ENCODE measurements at places on chromosomes 3 and 15.

DNA sequence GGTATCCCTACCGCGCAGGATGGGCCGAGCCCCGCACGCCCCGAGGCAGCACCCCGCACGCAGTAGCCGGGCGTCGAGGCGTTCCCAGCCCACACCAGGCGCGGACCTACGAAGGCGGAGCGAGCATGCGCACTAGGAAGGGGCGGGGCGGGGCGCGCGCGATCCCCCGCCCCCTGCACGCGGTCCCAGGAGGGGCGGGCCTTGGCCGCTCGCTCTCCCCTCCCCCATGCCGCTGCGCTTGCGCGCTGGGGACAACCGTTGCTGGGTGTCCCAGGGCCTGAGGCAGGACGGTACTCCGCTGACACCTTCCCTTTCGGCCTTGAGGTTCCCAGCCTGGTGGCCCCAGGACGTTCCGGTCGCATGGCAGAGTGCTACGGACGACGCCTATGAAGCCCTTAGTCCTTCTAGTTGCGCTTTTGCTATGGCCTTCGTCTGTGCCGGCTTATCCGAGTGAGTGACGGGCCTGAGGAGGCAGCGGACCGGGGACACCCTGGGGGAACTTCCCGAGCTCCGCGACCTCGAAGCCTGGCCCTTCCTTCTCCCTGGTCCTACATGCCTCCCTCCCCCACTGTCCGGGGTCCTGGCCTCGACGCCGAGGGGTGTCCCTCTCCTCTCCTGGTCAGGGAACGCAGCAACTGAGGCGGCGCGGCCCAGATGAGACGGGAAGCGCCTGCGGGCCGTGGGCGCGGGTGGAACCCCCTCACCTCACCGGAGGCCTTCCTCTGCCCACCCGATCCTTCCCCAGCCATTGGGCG is at the start of gene SPESP1:
Gene SPESP1, plus strand, starts transcription at position 258 of the 755 bp plus-strand sequence. Its CDS starts 129 bp downstream, at position 387.
- DNase-seq: peak; percentile 70

- no peak for DNase-seq
These were observed 89.9 kb downstream of the IQSEC1 start for GRCh38 chr3:12983319-12983718.

- no peak for DNase-seq
These were observed 107.0 kb downstream of the EEFSEC start for GRCh38 chr3:128260275-128260674.

DNA sequence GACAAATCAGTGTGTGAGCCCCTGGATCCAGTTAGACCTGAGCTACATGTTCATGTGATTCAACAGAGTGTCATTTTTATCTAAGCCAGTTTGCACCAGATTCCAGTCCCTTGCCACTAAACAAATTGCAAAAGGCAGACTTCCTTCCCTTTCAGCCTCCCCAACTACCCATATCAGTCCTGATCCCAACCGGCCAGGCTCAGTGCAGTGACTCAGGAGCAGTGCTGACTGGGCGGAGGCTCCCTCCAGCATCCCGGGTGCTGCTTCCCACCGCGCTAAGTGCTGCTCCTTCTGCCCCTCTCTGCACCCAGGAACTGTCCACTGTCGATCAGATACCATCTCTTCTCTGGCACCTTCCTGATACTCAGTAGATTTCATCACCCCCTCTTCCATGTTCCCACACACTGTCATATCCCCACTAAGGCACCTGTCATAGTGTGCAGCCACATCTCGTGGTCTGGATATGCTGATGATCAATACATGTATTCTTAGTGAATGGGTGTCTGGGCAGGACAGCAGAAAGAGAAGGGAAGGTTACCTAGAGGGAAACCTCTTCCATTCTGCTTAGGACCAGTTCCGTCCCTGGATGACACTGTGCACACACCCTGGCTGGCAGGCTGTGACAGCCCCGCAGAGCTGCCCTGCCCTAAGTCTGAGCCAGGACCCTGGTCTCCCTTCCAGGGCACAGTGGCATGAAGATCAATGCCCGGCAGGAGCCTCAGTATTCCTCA is 108.8 kb upstream of the RAD18 start:
- no peak for DNase-seq

DNA sequence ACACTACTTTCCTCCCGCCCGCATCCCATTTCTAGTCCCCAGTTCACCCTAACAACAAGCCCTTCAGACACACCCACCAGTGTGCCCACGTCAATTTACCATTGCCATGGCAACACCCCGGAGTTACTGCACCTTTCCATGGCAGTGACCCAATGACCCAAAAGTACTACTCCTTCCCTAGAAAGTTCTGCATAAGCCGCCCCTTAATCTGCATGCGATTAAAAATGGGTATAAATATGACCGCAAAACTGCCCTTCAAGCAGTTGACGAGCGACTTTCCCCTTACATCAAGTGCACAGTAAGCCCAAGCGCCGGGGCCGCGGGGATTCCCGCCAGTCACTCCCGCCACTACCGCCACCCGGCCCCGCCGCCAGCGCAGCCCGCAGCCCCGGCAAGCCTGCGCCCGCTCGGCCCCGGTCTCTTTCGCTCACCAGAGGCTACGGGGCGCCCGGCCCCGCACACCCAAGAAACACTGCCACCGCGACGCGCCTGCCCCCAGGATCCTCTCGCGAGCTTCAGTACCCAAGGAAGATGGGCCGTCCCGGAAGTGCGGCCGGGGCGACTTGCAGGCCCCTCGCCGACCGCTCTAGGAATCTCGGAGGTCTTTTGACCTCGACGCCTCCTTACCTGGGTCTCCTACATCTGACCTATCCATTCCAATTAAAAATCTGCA is 27.2 kb upstream of the ZNF502 start:
- DNase-seq: peak; percentile 84

DNA sequence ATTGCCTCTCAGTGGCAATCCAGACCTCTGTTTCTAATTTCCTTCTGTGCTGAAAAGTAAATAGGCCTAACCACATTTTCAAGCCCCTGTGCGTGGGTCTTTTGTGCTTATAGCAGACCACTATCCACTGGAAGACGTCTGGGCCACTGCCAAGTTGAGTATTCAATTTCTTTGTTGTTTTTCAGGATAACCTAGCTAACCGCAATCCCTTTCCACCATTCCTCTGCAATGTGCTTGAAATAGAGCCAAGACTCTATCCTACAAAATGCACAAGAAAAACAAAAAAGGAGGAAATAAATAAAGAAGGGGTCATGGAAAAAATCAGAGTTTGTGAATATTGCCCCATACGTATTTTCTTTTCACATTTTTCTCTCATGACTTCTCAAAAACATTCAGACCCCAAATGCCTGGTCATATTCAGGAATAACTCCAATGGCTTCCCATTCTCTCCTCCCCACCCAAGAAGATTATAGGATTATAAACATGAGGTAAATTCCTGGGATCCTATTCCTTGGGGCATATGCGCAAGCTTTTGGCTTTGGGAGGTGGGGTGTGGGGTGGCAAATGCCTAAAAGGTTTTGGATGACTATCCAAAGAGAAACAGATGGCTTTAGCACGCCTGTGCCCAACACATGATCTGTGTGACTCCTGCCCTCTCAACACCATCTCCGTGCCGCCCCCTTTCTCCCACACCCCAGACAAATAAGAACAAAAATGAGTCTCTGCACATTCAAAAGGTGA is 217.9 kb upstream of the THBS1 start:
- no peak for DNase-seq

GRCh38 chr3:47197287-47197686 is 33.4 kb upstream of the SETD2 start:
- DNase-seq: no peak

DNA sequence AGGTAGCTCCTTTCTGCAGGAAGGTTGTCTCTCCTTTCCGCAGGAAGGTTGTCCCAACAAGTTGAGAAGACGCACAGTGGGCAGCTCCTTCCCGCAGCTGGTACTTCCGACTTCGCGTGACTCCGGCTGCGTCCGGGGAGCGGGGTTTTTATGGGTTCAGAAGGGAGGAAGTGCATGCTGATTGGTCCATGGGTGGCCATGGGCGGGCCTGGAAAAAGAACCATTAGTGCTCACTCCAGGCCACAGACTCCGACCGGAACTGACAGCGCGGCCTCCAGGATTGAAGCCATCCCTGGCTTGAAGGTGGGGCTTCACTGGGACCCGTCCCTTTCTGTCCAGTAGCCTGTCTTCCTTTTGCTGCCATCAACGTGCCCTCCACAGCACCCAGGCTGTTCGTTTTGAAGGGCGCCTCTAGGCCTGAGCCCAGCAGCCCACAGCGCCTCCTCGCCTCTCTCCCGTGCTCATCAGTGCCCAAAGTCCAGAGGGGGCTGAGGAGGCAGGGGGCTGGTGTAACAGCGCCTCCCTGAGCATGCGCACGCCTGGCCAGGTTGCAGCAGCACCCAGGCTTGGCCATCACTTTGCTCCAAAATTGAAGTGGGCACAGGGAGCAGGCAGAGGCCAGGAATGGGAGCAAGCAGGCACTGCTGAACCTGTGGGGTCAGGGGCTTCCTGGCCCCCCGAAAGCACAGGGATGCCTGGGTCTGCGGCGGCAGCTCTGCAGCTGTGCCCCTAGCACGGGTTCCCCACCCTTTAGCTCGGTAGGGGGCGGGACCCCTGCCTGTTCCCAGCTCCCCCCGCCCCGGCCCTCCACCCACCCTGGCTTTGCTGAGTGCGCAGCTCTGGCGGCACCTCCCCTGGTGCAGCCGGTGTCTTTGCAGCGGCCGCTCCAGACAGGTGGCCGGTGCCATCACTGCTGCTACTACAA is 330.6 kb upstream of the MCTP2 start:
- DNase-seq: no peak

DNA sequence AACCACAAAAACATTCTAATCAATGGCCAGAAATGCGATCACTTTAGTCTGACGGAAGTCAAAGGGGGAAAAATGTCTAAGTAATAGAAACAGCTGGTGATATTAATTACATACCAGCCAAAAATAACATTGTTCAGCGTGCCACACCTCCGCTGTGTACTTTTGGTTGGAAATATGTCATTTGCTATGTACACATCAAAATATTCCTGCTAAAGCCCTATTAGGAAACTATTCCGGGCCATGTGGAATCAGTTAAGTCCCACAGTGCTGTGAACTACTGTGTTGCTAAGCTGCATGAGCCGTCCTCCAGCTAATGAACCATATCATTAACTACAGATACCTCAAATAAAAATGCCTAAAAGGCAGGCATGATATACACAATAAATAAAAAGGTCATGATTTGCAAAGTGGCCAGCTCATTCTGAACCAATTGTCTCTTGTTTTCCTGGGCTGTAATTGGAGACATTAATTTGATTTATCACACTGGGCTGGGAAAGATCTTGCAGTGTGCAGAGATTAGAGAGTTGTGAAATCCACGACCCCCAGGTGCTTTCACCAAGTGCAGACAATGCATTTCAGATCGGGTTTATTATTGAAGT is 200.5 kb upstream of the LRTM1 start:
- DNase-seq: no peak

- no peak for DNase-seq
These were observed 244.2 kb upstream of the SATB1 start for GRCh38 chr3:18669374-18669773.

DNA sequence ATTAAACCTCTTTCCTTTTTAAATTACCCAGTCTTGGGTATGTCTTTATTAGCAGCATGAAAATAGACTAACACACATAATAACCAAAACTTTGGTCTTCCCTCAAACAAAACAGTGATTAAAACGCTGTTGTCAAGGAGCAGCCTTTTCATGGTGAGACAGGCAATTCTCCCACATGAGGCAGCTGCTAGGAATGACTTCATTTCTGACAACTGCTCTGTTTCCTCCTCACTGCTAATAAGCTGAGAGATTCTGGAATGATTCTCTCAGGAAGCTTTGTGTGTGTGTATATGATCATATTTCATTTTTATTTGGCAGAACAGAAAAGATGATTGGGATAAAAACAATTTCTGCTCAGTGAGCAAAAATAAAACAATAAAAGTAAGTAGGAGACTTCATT is 580.6 kb upstream of the ADAMTS9 start:
- DNase-seq: no peak
